ENCODE measurements at places on chromosomes 13 and 19.
A peak's percentile ranks its signal among the peaks of the same experiment; 100 is the strongest.

GRCh38 chr13:110284779-110285484, 22.0 kb downstream of the COL4A1 start:
- no peak for DNase-seq

- DNase-seq: peak; percentile 46
These were observed 7.3 kb downstream of the SGTA start for GRCh38 chr19:2775556-2776430.

DNA sequence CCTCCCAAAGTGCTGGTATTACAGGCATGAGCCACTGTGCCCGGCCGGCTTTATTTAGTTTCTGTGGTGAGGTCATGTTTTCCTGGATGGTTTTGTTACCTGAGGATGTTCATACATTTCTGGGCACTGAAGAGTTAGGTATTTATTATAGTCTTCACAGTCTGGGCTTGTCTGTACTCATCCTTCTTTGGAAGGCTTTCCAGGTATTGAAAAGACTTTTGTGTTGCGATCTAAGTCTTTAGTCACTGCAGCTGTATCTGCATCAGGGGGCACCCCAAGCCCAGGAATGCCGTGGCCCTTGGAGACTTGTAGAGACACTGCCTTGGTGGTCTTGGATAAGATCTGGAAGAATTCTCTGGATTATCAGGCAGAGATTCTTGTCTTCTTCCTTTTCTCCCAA, 12.8 kb downstream of the BLOC1S3 start:
- DNase-seq: no peak

DNA sequence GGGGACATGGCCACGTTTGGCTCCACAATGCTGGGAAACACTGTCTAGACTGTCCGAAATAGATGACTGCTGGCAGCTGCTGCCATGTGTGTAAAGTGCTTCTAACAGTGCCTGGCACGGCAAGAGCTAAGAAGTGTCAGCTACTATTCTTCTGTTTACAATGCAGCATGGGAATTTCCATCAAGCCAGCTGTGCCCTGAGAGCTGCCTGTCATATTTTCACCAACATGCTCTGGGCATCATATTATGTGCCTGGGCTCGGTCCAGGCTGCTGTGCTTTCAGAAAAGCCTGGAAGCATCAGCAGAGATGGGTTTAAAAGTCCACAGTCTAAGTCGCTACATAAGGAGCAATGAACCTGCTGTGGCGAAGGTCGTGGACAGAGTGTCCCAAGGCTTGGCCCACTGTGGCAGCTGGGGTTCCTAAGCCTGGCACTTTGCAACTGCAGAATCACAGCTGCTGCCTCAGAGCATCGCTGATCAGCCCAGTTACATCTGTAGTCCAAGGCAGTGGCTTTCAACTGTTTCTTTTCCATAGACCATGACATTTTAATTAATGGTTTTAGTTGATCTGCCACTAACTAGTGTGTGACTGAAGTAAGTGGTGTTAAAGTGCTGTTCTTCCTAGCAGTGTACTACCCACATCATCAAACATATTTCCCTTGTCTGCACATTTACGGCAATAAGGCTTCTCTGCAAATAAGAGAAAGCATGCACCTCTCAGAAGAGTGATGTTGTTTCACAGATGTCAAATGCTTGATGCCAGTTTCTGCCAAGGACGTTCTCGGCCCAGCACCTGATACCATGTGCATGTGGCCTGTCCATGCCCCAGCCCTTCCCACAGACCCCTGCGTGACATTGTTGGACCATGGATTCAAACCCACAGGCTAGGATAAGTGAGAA, 95.7 kb upstream of the C1QTNF9B start:
- no peak for DNase-seq

Data from foreskin fibroblast (primary cell).